ENCODE measurements at places on chromosomes 4 and X.

DNA sequence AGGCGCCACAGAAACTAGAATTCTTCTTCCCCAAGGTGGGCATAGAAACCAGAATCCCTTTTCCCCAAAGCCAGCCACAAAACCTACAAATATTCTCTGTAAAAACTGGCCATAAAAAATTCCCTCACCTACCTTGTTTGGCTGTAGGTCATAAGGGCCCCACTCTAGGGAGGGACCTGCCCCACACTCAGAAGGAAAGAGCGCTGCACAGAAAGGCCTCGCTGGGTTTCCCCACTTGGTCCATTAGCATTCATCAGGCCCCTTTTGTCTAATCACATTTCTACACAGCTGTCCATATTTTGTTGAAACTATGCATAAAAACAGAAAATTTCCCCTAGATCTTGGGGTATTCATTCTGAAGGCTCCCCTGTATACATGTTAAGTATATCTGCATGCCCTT lies 54.1 kb downstream of the PHKA2 start:
- DNase-seq: no peak

DNA sequence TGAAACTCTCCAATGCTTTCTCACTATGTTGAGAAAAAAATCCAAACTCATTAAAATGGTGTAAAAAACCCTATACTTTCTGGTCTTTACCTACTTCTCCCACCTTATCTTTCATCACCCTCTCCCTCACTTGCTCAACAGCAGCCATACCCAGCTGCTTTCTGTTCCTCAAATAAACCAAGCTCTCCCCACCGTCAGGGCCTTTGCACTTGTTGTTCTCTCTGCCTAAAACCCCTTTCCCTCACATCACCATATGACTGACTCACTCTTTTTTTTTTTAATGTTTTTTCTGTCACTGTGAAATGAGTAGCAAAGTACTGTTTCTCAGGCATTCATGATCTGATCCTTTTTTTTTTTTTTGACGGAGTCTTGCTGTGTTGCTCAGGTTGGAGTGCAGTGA lies 122.3 kb upstream of the TMEM164 start:
- DNase-seq: no peak

DNA sequence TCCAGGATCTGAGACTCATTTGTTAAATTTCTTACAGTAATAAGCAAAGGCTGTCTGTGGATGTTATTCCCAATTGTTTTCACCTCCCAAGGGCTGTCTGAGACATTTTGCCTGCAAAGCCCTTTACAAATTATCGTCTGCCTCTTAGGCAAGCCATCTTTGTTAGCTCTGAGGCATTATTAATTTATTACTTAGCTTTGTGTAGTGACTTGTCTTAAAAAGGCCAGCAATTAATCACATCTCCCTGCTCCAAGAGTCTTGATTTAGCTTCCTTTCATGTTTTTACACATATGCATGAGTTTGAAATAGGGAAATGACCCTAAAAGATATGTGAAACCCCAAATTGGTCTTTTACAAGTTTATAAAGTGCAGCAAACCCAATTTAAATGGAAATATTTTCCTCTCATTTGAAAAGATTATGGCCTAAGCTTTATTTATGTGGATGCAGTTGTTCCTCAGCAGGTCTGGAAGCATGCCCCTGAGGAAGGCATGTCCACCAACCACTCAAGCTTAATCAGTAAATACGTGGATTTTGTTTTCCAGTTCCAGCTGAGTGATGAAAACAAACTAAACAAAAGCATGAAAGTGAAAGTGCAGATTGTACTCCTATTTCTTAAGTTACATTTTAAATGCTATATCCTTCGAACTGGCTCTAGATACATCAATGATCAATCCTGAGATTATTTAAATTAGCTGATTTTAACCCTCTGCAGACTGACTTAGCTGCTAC lies 173.6 kb upstream of the LNX1 start:
- no peak for DNase-seq

DNA sequence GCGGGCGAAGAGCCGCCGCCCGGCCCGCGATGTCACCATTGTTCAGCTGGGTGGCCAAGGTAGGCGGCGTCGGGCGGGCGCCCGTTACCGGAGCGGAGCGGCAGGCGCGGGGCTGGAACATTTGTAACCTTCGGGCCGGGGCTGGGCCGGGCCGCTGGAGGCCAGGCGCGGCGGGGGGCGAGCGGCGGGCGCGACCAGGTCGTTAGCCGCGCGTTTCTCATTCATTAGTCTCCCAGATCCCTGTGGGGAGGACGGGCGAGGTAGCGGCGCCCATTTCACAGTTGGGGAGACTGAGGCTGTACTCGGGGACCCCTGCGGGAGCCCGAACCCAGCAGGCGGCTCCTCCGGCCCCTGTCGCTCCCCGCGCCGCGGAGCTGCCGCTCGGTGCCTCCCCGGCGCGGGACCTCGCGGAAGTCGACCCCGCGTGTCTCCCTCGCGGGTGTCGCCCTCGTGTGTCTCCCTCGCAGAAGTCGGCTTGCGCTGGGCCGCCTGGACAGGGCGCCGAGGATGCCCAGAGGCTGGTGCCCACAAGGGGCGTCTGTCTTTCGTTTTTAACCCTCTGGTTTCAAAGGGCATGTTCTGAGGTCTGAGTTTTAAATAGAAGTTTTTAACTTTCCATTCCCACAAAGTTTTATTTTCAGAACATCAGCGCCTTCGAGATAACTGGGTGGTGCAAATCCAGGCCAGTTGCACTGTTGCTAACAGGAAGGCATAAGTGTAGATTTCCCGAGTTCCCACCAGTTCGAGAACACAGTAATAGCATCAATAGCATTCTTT lies 17.5 kb downstream of the PTTG2 start:
- peak; percentile 52 for DNase-seq

DNA sequence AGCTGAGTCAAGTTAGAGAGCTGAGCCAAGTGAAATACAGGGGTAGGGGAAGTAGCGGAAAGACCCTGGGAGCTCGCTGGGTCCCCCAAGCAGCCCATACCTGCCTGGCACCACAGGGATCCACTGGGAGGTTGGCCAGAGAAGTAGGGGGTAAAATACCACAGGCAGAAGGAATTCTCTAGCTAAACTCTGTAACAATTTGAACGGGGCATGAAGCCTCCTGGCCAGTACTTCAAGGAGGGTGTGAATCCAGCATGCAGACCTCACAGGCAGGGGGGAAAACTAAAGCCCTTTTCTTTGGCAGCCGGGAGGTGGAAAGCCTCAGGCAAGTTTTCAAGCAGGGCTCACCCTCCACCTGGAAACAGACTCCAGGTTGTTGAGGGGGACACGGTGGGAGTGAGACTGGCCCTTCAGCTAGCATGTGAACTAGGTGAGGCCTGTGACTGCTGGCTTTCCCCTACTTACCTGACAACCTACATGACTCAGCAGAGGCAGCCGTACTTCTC lies 3.7 kb upstream of the UGT2A1 start:
- no peak for DNase-seq

DNA sequence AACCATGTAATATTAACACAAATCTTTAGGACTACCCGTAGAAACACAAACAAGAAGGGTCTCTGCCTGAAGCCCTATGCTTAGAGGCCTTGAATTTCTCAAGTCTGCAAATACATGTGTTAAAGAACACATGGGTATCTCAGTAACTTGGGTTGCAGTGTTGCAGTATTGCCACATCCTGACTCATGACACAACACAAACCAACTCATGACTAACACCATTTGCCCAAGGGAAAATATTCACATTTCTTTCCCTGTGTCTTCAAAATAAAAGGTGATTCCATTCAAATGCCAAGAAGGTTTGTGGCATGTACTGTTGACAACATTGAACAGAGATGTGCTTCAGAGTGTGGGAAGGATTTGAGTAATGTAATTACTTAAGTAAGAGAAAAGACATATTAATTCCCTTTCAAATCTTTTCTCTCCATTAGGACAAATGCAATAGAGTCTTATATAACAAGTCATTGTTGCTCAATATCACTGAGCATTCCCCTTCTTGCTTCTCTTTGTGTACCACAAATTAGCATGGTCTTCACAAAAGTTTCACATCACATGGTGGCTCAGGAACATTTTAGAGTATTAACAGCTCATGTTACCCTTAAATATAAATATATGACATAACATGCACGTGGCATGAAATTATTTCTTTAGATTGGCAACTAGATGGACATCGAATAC lies 487.1 kb downstream of the STPG2 start:
- no peak for DNase-seq

DNA sequence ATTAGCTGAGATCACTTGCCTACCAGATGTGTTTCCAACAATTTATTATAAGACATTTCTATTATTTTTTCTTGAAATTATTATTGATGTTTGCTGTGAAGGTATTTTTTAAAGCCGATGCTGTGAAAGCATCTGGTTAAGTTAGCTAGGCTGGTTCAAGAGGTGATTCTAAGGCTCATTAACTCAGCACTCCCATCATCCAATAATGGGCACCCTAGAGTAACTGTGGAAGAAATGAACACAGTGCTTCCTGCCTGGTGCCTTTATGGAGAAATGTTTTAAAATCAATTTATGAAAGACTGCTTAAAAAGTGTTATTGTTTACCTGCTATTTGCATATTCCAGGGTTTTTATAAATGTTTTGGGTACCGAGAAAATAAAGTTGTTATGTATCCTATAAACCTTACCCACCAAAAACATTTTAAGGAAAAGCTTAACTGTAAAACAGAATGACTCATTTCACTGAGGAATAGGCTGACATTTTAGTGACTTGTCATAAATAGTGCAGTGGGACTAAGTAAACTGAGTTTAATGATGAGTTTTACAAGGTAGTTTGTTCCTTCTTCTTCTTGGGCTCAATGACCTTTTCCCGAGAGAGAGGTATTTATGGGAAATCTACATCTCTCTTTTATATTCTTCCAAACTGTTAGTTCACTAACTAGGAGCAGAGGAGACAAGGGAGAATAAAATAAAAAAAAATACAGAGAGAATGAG lies 310.0 kb upstream of the AADAT start:
- no peak for DNase-seq

DNA sequence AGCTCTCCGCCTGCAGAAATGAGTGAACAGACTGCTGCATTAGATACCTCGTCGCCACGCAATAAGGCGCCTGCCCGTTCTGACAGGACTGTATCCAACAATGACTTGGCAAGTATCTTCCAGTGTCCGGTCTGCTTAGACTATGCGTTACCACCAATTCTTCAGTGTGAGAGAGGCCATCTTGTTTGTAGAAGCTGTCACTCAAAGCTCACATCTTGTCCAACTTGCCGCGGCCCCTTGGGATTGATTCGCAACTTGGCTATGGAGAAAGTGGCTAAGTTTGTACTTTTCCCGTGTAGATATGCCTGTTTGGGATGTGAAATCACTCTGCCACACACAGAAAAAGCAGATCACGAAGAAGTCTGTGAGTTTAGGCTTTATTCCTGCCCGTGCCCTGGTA lies 172.0 kb upstream of the MAGEB16 start:
- DNase-seq: no peak

DNA sequence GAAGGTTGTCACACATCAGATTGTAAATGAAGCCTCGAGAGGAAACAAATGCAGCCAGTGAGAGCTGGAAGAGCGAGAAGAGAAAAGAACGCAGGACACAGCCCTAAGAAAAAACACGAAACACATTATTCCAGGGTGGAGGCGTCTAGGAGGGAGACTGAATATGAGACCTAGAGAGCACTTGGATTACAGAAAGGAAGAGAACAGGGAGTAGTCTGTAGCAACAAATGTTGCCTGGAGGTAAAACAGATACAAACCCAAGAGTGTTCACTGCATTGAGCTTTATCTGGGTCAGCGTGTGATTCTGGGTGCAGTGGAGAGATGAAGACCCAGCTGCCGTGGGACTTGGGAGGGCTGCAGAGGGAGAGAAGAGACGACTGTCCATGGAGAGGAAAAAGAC lies 50.1 kb upstream of the SETD7 start:
- no peak for DNase-seq

DNA sequence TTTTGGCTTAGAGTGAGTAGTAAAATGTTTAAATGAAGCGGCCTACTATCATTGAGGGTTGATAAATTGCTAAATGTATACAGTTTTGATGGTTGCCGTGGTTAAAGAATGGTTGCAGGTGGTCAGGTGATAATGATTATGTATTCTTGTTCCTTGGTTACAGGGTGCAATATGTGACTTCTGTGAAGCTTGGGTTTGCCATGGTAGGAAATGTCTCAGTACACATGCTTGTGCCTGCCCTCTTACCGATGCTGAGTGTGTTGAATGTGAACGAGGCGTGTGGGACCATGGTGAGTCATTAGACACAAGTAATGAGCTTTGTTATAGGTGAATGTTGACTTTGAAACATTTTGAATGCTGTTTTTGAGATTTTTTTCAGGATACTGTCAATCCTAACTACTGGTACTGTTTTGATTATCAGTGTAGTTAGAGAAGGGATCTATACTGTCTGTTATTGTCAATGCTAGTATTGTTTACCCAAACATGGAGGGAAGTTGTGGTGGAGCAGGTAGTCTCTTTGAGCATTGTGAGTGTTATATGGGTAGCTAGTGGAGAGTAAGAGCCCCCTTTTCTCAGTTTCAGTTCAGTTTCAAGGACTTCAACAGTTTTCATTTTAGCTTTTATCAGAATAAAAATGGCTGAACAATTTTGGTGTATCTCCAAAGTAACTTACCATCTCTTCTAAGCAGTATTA lies 8.9 kb downstream of the ZNF330 start:
- no peak for DNase-seq

DNA sequence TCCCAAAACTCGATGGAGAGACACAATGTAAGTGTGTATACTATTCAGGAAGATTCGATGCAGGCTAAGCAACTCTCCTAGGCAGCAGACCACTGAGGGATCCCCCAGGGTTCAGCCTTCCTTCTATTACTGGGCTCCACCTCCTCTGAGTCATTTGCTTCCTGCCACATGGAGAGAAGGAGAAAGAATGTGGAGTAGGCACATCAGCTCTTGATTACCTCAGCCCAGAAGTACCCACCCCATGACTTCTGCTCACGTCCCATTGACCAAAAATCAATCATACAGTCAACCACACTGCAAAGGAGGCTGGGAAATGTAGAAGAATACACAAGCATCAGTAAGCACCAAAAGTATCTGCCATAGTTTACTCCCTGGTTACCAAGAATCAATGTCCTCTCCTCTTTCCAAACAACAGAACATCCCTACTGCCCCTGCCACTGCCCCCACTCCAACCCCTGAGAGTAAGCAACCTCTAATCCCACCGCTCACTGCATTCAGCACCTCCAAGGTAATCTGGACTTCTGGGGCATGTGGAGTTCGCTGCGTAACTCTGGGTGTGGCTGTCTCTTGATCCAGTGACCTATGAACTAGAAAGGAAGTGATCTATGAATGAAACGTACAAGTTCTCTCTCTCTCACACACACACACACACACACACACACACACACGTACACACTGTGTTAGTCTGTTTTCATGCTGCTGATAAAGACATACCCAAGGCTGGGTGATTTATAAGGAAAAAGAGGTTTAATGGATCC lies 91.2 kb upstream of the C1QTNF7 start:
- DNase-seq: no peak

All from stimulated activated naive CD4-positive, alpha-beta T cell treated with Interleukin-2 at 50 U/mL for 16 hours (primary cell).